ENCODE measurements at places on chromosomes 3 and 15. TPM values are rescaled to one million over a fixed set of nuclear protein-coding genes. Genes with fewer than 3 reads are reported as not detected.

DNA sequence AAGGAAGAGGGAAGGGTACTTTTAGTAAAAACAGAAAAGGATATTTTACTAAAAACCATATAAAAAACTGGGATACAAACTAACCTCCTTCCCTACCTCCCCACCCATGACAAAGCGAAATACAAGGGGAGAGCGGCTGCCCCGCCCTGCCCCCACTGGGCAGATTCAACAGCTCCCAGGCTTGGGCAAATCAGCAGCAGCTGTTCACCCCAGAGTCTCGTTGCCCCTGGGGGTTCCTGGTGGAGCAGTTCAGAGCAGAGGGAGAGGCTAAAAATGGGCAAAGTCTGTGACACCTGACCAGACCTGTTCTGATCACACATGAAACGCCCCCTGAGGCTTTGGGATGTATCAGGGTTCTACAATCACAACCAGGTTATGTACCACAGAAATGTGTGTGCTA lies 2.5 kb upstream of the ETFA start:
- no peak for DNase-seq

DNA sequence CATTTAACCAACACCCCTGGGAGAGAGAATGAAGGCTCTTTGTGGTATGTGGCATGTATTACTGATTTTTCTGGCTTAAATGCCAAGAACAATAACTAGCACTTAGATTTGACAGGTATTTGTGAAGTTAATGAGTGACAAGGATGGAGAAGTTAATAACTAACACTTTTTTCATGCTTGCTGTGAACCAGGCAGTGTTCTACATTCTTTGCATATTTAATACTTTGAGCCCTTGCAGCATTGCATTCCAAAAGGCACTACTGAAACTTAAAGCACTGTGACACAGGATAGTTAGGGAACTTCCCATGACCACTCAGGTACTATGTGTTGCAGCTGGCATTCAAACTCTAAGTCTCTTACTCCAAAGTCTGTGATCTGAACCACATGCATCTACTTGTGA lies 650.6 kb downstream of the ZPLD1 start:
- no peak for DNase-seq

- no peak for DNase-seq
These were observed 16.3 kb upstream of the LCTL start for GRCh38 chr15:66581972-66582537.

GRCh38 chr3:13132281-13132680 lies 59.1 kb upstream of the IQSEC1 start:
- DNase-seq = no peak

- no peak for DNase-seq
These were observed 17.9 kb upstream of the ANKRD28 start for GRCh38 chr3:15815696-15816095.

DNA sequence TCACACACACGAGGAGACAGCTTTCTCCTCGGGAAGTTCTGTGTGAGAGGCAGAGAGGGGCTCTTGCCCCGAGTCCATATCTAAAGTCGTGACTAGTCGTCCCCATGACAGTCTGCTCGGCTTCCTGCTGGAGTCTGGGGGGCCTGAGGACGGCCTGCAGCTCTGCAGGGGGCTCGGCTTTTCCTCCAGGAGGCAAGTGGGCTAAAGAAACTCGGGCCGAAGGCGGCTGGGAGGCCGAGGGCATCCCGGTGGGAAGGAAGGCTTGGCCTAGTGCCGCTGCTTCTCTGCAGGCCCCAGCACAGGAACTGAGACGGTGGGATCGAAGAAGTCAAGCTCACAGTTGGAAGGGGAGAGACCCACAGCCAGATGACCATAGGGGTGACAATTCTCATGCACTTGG lies 25.4 kb upstream of the PIGZ start:
- DNase-seq = no peak

Gene DLG1
- 100 TPM for total RNA-seq

DNA sequence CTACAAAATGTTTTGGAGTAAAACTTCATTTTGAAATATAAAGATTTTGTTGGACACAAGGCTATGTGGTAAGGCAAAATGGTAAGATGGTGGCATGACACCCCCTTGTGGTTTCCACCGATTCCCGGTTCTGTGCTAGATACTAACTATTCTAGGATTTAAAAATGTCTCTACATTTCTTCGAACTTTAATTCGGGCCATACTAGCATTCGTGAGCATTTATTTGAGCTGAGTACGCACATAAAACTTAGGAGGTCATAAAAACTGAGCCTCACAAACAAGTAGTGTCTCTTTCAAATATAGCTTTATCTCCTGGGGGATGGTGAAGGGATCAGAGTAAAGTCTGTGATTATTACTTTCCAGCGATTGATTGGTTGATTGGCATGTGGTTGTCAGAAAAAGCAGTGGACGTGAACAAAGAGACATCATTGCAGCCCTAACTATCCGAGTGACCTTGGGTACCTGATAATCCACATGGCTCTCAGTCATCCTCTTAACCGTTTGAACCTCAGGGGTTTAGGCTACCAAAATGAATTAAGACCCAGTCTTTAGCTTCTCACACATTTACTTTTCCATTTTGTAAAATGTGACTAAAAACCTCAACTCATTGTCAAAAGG lies 1.1 kb upstream of the ZNF639 start:
- DNase-seq = no peak

DNA sequence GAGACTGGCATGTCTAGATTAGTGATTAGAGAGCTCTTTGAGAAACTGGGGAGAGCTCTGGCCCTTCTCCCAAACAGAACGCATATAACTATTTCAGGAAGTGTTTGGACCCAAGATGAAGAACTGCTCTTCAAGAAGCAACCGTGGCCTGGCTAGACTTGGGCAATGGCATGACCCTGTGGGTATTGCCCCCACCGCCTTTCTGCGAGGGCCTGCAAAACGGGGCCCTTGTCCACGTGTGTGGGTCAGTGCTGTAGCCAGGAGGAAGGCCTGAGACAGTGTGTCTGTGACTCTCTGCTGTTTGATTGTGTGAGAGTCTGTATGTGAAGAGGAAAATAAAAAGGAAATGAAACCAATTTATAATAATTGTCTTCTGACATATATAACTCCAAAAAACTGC lies 42.5 kb downstream of the EEFSEC start:
- no peak for DNase-seq

DNA sequence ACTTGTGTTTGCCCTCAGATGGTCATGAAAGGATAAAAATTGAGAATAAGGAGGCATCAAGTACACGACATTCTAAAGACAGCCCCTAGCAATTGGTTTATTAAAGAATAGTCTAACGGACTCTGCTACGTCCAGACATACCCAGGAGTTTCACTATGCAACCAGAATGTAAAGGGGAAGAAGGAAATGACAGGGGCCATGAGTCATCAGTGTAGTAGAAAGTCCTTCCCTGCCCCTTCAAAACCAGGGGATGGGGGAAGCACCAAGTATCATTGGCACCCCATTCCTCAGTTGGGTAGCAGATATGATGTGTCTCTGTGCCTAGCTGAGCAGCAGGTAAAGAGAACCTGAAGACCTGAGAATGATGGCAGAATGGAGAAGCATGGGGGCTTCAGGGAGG lies 367.4 kb downstream of the IL20RB start:
- no peak for DNase-seq

- DNase-seq = no peak
These were observed 3.8 kb upstream of the LARP6 start for GRCh38 chr15:70857562-70858285.

Measured in breast epithelium (tissue), 4 donors.